ENCODE measurements at places on chromosomes 5 and 9.

DNA sequence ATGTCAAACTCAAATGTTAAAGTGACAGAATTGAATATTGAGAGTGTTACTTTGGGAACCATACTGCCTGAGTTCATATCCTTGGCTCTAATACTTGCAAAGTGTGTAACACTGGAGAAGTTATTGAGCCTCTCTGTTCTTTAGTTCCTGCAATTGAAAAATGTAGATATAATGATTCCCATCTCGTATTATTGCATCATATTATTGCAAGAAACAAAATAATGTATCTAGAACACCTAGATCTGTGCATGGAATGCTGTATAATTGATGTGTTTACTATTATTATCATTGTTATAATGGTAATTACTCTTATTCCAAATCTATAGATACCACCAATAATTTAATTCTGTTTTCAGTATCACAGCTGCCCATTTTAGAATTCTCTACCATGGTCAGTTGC lies 310.3 kb downstream of the GABRG2 start:
- no peak for DNase-seq

DNA sequence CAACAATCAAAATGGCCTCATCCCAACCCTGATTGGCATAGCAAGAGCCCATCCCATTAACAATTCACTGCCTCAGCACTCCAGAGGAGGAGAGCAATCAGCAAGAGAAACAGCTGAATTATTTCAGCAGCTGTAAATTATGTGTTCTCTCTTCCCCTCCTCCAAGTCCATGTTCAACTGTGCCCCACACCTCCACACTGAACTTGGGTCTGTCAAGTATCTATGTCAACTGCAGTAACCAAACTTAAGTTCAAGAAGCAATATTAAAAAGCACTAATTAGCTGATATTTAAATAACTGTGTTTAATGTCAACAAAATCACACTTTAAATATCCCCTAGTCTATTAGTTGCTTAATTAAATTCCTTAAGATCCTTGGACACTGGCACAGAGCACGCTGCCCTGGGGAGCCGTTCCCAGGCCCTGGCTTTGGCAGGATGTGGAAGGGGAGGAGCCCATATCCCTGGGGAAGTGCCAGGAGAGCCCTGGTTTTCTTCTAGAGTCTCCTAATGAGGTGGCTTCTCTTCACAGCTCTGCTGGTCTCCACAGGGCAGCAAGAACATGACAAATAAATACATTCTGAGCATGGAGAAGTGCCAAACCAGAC lies 50.6 kb downstream of the SIL1 start:
- DNase-seq: no peak

- DNase-seq: no peak
Observed at GRCh38 chr5:32507738-32508434, 63.3 kb upstream of the ZFR start.

- DNase-seq: no peak
Observed at GRCh38 chr9:127711226-127711701, 4.2 kb downstream of the PTRH1 start.

DNA sequence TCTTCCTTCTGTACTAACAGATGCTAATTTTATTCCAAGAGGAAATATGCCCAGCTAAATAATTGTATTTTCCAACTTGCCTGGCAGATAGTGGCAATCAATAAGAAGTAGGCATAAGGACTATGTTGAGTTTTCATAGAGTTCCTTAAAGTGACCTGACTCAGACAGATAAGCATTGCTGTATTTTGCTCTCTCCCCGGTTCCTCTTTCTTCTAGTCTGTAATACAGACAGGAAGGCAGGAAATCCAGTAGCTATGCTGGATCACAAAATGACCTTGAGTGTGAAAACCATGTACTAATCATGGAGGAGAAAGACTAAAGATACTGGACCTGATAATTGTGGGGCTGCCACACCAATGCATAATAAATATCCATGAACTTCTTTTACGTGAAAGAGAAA lies 701.7 kb downstream of the CETN3 start:
- DNase-seq: no peak

GRCh38 chr5:14218011-14218410 lies 74.9 kb downstream of the TRIO start:
- DNase-seq: no peak

- DNase-seq: no peak
Observed at GRCh38 chr5:154194345-154195329, 4.1 kb downstream of the GALNT10 start.

GRCh38 chr9:93306579-93307091 lies 122.7 kb downstream of the WNK2 start:
- DNase-seq: no peak

DNA sequence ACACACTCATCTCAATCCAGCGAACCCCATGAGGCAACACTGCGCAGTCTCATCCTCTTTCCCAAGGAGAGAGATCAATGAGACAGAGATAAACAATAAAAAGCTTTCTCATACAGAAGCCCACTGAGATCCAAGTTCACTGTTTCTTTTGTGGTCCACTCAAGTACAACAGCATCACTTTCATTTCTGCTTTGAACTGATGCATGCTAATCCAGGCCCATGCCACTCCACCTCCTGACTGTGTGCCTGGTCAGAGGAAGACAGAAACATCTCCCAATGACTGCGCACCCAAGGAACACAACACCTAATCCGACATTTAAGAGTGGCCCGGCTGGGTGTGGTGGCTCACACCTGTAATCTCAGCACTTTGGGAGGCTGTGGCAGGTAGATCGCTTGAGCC lies 104.0 kb downstream of the SERINC5 start:
- DNase-seq: no peak

- no peak for DNase-seq
Observed at GRCh38 chr9:128475867-128476266, 20.1 kb downstream of the ODF2 start.

GRCh38 chr5:15487228-15487627 lies 12.8 kb upstream of the FBXL7 start:
- DNase-seq: no peak

DNA sequence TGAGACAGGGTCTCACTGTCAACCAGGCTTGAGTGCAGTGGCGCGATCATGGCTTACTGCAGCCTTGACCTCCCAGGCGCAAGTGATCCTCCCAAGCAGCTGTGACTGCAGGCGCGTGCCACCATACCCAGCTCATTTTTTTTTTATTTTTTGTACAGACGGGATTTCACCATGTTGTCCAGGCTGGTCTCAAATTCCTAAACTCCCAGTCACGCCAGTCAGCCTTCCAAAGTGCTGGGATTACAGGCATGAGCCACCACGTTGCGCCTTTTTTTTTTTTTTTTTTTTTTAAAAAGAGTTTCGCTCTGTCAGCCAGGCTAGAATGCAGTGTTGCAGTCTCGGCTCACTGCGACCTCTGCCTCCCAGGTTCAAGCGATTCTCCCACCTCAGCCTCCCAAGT lies 27.1 kb upstream of the SRP19 start:
- DNase-seq: no peak

GRCh38 chr9:21684231-21684630 lies 118.2 kb upstream of the MTAP start:
- no peak for DNase-seq

GRCh38 chr9:69118656-69119055 lies 55.4 kb upstream of the TJP2 start:
- no peak for DNase-seq

DNA sequence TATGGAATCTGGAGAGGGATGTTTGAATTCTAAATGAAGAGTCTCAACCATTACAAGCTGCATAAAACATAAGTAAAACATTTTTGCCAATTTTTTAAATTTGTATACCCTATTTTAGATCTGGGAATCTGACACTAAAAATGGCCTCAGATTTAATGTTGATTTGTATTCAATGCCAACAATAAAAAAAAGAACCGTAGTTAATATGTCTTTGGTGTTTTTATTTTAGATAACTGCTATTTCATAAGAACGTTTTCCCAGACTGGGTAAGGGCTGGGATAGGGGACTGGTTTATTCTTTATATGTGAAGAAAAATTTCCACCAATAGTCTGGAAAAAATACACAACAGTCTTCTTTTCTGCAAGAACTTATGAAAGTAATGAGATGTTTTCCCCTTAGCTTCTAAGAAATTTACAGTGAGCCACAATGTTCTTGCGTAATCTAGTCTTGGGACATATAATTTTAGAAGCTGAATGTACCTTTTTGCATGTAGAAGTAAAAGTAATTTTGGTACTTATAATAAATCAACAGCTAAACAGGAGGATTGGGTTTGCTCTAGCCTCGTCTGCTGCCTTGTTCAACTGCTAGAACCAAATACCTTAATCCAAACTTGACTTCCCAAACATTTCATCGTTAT lies 244.6 kb upstream of the EFNA5 start:
- no peak for DNase-seq

- DNase-seq: no peak
Observed at GRCh38 chr5:52804981-52805380, 17.3 kb downstream of the ITGA1 start.

GRCh38 chr5:167598166-167598565 lies 693.3 kb upstream of the WWC1 start:
- no peak for DNase-seq

DNA sequence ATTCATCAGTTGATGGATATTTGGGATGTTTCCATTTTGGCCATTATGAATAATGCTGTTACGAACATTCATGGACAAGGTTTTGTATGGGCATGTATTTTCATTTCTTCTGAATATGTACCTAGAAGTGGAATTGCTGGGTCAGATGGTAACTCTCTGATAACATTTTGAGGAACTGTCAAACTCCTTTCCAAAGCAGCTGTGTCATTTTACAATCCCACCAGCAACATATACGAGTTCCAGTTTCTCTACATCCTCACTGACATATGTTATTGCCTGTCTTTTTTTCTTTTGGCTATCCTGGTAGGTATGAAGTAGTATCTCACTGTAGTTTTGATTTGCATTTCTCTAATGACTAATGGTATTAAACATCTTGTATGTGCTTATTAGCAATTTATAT lies 86.7 kb downstream of the PRKACG start:
- no peak for DNase-seq

DNA sequence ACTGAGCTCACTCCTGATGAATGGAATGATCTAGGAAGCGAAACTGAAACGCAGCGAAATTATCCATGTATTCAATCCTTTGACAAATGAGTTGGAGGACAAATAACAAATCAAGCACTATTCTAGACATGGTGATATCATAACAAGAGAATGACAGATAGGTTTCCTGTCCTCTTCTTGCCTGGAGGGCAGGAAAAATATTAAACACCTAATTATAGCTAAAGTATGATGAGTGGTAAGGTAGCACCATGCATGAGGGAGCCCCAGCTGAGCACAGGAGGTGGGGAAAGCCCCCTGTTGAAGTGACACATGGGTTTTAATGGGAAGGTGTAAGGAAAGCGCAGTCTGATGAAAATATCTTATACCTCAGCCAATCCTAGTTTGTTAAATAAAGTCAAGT lies 225.2 kb downstream of the NPR3 start:
- no peak for DNase-seq

- no peak for DNase-seq
Observed at GRCh38 chr9:136270173-136270705, 24.6 kb upstream of the QSOX2 start.

DNA sequence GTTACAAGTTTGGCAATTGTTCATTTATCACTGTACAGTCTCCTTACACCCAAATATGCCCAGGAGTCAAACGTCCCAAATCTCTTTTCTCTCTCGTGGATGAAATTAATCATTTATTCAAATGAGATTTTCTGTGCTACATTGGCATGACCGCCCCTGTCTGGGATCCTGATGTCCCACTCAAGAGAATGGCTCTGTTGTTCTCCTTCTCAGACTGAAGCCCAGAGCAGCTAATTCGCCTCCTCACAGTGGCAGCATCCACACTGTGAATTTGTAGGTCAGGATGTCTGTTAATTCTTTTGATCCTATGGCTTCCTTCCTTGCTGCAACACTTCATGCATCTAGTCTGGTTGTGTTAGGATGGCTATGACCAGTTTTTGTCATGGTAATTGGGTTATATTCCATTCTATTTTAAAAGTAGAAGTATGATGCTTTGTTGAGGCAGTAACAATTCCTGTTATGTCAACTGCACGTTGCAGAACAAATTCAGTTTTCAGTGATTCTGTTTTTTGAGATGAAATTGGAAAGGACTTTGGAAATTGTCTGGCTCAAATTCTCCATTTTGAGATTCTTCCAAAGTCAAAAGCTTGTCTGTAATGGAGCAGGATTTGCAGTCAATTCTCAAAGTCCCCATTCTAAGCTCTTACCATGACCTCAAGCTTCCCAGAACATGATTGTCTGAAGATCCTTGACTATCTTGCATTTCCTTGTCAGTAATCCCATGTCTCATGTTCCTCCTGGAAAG lies 141.5 kb upstream of the GAS1 start:
- DNase-seq: no peak

GRCh38 chr5:111127453-111128195 lies 35.5 kb downstream of the WDR36 start:
- no peak for DNase-seq

DNA sequence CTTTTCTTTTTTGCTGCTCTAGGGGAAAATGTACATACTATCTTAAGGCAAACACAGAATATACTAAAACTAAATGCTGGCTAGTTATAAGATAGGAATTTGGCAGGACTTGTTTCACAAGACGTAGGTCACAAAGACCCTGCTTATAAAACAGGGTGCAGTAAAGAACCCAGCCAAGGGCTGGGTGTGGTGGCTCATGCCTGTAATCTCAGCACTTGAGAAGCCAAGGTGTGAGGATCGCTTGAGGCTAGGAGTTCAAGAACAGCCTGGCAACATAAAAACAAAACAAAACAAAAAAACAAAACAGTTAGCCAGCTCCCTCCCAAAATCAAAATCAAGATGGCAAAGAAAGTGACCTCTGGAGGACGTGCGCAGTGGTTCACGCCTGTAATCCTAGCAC lies 49.5 kb upstream of the DENND4C start:
- DNase-seq: no peak

DNA sequence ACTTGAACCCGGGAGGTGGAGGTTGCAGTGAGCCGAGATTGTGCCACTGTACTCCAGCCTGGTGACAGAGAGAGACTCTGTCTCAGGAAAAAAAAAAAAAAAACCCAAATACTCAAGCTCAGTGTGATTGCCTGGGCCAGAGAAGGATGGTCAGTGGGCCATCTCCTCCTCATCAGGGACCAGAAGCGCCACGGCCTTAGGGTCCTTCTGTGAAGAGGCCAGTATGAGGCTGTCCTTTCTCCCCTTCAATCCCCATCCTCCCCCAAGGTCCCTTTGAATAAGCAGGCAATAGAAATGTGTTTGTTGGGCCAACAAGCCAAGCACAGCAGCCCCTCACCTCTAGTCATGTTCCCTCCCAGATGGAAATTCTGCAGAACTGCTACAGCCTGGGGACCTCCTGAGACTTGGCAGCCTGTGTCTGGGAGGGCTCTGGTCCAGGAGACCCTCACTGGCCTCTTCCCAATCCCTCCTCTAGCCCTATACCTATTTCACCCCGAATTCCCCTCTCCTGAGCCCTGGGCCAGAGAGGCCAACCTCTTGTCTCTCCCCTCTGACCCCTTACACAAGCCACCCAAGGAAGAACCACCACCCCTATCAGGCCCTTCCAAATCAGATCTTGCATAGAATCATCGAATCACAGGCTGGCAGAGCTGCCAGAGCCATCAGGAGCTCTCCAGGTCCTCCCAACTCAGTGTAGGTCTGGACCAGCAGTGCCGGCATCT lies 1.0 kb downstream of the CSF1R start:
- no peak for DNase-seq
